Smooth muscle cell of the umbilical artery (primary cell): ENCODE measurements at places on chromosomes 16 and 17. TPM values are rescaled to one million over a fixed set of nuclear protein-coding genes. Genes with fewer than 3 reads are reported as not detected.

HIGD1B gene
- total RNA-seq: not detected in 2 replicates

EVI2B gene
- total RNA-seq: not detected in 2 replicates

ASB16 gene
- total RNA-seq: 0.09 TPM in 1 of 2 replicates, not detected in the other

GLTPD2 gene
- total RNA-seq: not detected in 2 replicates

KRTAP4-9 gene
- not detected in 2 replicates for total RNA-seq

MT4 gene
- not detected in 2 replicates for total RNA-seq

IL32 gene
- 12.5 and 23.7 TPM in 2 replicates for total RNA-seq

ATP1B2 gene
- total RNA-seq: not detected in 2 replicates

AHSP gene
- not detected in 2 replicates for total RNA-seq

CMTM2 gene
- total RNA-seq: not detected in 2 replicates

PRKCB gene
- total RNA-seq: under 0.01 and 0.30 TPM in 2 replicates

RNF222 gene
- total RNA-seq: not detected in 2 replicates

SPATA32 gene
- not detected in 2 replicates for total RNA-seq

WFIKKN1 gene
- under 0.01 and 0.46 TPM in 2 replicates for total RNA-seq

PRRT2 gene
- total RNA-seq: 1.2 and 4.4 TPM in 2 replicates

ITGB4 gene
- total RNA-seq: 0.09 and 0.30 TPM in 2 replicates

CIBAR2 gene
- not detected in 2 replicates for total RNA-seq

CX3CL1 gene
- under 0.01 and 0.18 TPM in 2 replicates for total RNA-seq
